MV-4-11 (cell line): ENCODE measurements at places on chromosomes 4 and X.

DNA sequence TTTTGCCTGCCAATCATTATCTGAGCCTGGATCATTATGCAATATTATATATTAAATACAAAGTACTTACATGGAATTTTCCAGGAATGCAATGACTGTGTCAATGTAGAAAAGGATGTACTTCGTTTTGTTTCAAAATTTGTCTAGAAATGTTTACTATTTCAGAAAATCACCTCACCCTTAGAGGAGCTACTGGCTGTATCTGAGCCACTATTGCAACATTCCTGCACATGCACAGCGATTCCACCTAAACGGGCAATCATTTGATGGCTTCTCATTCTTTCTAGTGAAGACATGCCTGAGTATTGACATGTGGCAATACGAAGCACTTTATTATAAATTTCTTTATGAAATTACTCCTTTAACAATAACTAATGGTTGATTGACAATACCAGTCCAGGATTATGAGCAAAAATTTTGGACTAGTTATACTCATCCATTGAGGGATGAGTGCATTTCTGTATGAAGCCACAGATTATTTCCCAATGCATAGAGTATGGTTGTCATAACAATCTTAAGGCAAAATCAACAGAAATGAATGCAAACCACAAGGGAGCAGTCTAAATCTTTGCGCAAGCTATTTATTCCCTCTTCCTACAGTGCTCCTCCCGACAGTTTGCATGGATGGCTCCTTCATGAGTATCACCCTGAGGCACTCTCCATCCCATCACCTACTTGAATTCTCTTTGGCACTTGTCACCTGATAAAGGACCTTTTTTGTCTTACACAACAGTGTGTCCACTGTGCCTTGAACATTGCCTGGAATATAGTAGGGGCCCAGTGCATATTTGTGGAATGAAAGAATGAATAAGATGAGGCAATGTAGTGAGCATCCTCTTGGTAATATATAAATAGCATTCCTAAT is 35.8 kb upstream of the MMAA start:
- DNase-seq: no peak

GRCh38 chr4:18042754-18043153 is 21.2 kb upstream of the LCORL start:
- DNase-seq: no peak

DNA sequence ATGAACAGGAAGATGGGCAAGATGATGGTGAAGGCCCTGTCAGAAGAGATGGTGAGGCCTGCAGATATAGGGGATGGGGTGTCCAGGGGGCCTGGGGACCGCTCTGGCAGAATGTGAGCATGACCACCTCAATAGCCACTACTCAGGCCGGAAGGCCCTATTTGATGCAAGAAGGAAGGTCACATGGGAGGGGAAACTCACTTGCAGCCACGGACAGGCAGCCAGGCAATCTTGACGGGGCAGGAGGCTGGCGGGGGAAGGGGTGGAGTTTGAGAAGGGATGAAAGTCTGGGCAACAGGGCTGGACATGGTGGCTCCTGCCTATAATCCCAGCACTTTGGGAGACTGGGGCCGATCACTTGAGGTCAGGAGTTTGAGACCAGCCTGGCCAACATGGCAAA is 8.8 kb downstream of the SASH3 start:
- no peak for DNase-seq

- DNase-seq: no peak
Measured at GRCh38 chr4:102828497-102828808, 1.1 kb upstream of the UBE2D3 start.

GRCh38 chrX:41481264-41482109 is 34.3 kb downstream of the NYX start:
- no peak for DNase-seq

DNA sequence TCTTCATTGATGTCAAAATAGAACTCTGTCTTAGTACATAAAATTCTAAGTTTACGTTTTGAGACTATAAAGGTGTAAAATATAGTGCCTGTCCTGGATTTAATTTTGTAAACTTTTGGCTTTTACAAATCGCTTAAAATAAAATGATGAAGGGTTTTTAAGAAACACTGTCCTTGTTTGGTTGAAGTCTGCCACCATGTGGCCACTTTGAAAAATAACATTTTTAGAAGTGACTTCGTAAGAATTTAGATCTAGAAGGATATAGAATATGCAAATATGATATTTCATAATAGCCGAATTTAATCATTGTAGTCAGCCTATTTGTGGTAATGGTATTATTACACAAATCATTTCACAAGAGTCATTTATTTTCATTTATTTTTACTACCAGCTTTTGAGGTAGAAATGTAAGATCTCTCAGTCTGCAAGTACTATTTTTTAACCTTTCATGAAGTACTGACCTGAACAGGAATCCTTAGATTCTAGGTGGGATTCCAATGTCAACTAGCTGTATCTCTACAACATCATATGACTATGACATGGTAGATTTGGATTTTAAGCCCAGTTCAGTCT is 31.0 kb upstream of the FAT4 start:
- peak; percentile 6 for DNase-seq

DNA sequence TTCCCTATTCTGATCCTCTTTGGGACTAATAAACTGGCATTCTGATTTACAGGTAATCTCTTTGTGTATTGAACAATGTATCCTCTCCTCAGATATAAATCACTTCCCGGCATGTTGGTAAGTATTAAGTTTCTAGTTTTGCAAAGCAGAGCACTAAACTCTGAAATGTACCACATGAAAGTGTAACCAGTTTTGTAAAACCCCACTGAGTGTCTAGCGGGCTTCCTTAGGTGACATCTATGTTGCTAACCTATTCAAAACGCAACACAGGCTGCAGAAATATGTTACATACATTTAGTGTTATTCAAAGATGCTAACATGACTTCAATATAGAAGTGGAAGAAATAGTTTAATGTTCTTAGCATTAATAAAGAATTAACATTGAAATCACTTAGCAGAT is 25.2 kb downstream of the DNAJB14 start:
- no peak for DNase-seq

- peak; percentile 46 for DNase-seq
Measured at GRCh38 chrX:3549411-3549911, 164.0 kb downstream of the PRKX start.

- peak; percentile 54 for DNase-seq
Measured at GRCh38 chr4:26342328-26343037, 21.7 kb downstream of the RBPJ start.

- no peak for DNase-seq
Measured at GRCh38 chr4:136725286-136726081, 806.8 kb downstream of the PCDH18 start.

GRCh38 chr4:10082047-10082446 is 34.6 kb downstream of the WDR1 start:
- DNase-seq: no peak

DNA sequence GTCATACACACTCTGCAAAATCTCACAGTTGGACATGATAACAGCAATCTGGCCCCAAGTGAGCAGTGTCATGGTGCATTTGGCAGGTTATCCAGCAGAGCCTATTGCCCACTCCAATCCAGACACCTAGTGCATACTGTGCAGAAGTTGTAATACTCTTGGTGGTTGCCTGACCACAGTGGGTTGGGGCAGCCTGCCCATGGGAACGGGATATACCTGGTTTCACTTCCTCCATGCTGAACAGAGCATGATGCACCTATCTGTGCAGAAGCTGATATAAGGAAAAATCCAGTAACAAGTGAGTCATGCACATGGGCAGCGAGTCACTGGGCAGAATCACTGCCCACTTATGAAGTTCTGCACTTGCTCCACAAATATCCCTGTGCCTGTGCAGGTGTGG is 105.3 kb upstream of the IGSF1 start:
- DNase-seq: no peak

DNA sequence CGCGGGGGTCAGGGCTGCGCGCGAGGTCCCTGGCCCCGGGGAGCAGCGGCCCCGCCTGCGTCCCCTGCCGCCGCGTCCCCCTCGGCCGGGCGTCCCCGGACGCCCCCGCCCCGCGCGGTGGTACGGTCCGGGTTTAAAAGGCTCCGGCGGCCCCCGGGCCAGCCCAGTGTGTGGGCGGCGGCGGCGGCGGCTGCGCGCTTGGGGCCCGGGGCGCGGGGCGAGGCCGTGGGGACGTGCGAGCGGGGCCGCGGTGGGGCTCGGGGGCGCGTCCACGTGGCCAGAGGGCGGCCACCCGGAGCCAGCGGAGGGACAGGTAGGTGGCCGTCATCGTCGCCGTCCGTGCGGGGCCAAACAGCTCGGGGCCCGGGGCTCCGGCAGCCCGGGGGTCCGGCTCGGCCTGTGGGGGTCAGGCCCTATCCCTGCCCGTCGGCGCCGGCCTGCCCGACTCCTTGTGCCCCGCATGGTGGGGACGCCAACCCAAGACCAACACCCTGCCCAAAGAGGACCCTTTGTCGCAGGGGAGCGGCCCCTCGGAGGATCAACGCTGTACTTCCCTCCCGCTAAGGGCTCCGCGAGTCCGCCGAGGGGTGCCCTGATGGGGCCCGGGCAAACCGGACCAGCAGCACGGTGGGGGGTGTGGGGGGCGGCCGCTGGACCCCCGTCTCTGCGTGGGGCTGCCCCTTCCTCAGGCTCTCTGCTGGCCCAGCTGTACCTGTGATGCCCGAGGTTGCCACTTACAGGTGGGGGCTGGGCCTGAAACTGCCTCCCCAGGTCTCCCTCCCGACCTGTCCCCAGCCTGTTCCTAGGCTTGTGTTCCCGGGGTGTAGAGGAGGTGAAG is at the start of gene PLXNA3:
Gene PLXNA3 (plus strand): TSS at position 166 of the 838 bp plus-strand sequence. CDS start 1,903 bp downstream, outside the sequence.
- no peak for DNase-seq

DNA sequence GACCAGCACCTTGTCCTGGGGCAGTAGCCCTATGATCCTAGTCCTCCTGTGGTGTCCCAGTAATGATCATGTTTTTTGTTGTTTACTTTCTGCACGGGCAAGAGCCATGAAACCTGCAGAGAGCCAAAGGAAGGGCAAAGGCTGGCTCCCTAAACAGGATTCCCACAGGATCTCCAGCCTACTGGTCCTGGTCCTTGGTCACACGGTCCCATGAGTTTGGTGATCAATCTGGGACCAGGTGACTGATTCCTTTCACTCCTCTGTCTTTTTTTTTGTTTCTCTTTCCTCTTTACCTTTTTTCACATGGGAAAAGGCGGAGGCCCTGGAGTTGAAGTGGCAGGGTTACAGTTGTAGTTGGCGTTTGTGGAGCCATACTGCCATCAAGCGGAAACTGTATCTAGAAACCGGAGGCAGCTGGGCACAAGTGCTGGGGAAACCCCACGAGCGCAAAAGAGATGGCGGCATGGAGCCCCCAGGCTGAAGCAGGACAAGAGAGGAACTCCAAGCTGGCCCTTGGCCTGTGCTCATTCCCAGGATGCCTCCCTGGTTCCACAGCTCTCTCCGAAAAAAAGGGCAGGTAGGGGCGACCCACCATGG is 34.6 kb downstream of the NBDY start:
- no peak for DNase-seq

DNA sequence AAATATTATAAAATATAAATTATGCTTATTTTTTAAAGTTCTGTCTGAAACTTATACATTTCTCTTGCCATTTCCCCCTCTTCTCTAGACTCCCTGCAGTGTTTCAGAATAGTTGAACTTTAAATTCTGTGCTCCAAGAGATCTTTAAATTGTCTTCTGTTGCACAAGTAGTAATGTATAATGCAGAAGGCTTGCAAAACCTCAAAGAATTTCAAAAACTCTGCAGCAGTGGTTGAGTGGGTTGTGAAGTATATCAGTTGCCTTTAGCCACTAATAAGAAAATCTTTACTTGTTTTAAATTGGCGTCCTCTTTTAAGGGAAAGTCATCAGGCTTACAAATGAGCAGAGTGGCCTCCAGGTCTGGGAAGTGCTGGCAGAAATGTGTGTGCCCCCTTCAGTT is 1153.3 kb upstream of the PABPC4L start:
- DNase-seq: no peak

DNA sequence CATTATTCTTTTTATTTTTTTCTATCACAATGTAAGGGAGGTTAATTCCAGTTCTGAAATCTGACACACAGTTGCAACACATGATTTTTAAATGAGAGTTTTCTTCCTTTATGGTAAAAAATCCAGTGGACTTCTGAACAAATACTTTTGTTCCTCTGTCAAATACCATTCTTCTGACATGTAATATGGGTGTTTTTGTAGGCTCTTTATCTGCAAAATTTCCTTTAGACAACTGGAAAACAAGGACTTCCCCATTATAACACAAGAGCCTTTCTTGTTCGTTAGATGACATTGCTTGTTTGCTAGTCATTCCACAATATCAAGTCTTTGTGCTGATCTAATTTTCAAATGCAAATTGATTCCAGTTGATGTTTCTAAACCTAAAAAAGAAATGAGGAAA is 7.7 kb downstream of the FANCB start:
- no peak for DNase-seq

DNA sequence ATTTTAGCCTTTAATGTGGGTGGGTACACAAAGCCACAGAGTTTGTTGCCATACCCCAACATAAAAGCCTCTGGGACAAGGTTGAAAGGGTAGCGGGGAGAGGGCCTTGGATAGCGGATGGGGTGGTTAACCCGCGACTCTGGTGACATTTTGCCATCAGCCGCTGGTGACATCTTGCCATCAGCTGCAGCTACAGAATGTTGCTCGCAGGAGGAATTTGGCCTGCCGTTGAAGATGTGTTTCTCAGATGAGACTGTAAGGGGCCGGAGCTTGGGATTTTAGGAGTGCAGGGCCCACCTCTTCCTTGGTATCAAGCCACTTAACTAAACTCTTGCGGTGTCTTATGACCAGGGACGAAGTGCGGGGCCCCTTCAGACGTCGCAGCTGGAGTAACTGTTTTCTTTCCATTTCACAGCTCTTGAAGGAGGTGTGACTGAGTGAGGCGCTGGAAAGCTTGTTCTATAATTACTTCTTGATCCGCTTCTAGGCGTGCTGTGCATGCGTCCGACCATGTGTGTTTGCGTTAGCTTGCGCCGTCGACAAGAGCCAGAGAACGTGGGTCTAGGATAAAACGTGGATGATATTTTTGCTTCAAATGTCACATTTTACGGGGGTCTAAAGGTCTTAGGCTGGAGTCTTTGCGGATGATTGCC is 820 bp upstream of the RASL11B start:
- no peak for DNase-seq

DNA sequence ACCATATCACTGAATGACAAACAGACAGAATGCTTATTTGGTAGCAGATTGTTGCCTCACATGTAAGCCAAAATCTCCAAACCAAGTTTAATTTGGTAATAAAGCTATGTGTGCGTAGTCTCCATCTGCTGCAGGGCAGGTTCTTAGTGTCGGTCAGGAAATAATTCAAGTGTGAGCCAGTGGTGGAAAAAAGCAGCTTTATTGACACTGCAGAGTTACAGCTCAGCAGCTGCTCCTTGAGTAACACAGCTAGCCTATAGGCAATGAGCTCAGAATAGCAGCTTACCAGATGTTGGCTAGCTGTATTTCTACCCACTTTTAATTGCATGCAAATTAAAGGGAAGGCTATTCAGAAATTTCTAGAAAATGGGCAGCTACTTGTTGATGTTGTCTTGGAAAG is 757.8 kb upstream of the HS3ST1 start:
- DNase-seq: no peak
